ENCODE measurements at places on chromosomes 2 and 18. TPM values are rescaled to one million over a fixed set of nuclear protein-coding genes. Genes with fewer than 3 reads are reported as not detected.

The CGREF1 gene
- total RNA-seq, result 0.43 TPM

The SGPP2 gene
- total RNA-seq, result 38.1 TPM

The EML4 gene
- 83.0 TPM for total RNA-seq

The RAB17 gene
- total RNA-seq, result 50.9 TPM

The MTLN gene
- 53.3 TPM for total RNA-seq

The NTSR2 gene
- total RNA-seq, result not detected

The CFC1 gene
- total RNA-seq, result 0.38 TPM

The MGAT4A gene
- total RNA-seq, result 85.8 TPM

The ANTXR1 gene
- 81.2 TPM for total RNA-seq

The SKOR2 gene
- not detected for total RNA-seq

The WDR35 gene
- 7.3 TPM for total RNA-seq
